SJSA1 (cell line): ENCODE measurements at places on chromosomes 6 and 20.

GRCh38 chr20:61263084-61263695 lies 11.1 kb downstream of the CDH4 start:
- DNase-seq, result peak; percentile 56
- no peak overlapping the region for H3K4me3 ChIP-seq
- peaks cover 15% of the 10 kb centered on the region; the same call in 1 of the 2 replicates for H3K27me3 ChIP-seq
- no peaks in the 10 kb centered on the region for H3K36me3 ChIP-seq
- no peak overlapping the region for H3K27ac ChIP-seq

- no peaks in the 10 kb centered on the region for H3K27me3 ChIP-seq
- no peaks in the 10 kb centered on the region for H3K36me3 ChIP-seq
- H3K4me1 ChIP-seq, result peaks cover 24% of the 10 kb centered on the region
These were observed 164.2 kb upstream of the TNFAIP3 start for GRCh38 chr6:137702791-137703424.

GRCh38 chr6:139823808-139824126 lies 449.3 kb upstream of the CITED2 start:
- H3K4me3 ChIP-seq, result no peak overlapping the region
- H3K36me3 ChIP-seq, result no peaks in the 10 kb centered on the region
- H3K27ac ChIP-seq, result no peak overlapping the region
- no peaks in the 10 kb centered on the region for H3K27me3 ChIP-seq
- DNase-seq, result no peak

DNA sequence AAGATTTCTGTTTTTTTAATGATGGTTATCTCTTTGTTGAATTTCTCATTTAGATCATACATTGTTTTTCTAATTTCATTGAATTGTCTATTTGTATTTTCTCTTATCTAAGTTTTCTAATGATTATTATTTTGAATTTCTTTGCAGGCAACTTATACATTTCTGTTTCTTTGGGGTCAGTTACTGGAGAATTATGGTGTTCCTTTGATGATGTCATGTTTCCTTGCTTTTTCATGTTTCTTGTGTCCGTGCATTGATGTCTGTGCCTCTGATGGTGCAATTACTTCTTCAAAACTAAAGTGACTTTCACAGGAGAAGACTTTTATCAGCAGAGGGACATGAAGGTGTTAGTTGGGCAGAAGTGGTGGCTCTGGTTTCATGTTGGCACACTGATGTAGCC lies 270.7 kb upstream of the MOCS1 start:
- no peaks in the 10 kb centered on the region for H3K36me3 ChIP-seq
- no peak overlapping the region for H3K27ac ChIP-seq
- no peak for DNase-seq
- H3K4me1 ChIP-seq, result no peaks in the 10 kb centered on the region
- H3K4me3 ChIP-seq, result no peak overlapping the region

DNA sequence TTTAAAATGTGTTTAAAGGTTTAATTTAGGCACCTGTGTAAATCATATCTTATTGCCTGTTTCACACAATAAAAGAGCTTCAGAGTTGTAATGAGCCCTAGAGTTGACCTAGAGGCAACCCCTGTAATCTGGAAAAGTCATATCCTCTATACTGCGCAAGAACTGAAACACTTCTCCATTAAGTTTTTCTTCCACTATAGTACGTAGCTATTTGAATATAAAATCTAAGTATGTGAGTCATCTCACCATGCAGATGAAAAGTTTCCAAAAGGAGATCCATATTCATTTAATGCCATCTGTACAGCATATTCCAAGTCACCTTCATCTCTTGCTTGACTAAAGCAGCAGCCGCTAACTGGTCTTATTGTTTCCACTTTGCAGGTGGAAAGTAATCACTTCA lies 26.0 kb upstream of the TAAR1 start:
- no peaks in the 10 kb centered on the region for H3K36me3 ChIP-seq
- no peak for DNase-seq
- H3K4me3 ChIP-seq, result no peak overlapping the region
- no peaks in the 10 kb centered on the region for H3K4me1 ChIP-seq
- no peaks in the 10 kb centered on the region for H3K27me3 ChIP-seq

DNA sequence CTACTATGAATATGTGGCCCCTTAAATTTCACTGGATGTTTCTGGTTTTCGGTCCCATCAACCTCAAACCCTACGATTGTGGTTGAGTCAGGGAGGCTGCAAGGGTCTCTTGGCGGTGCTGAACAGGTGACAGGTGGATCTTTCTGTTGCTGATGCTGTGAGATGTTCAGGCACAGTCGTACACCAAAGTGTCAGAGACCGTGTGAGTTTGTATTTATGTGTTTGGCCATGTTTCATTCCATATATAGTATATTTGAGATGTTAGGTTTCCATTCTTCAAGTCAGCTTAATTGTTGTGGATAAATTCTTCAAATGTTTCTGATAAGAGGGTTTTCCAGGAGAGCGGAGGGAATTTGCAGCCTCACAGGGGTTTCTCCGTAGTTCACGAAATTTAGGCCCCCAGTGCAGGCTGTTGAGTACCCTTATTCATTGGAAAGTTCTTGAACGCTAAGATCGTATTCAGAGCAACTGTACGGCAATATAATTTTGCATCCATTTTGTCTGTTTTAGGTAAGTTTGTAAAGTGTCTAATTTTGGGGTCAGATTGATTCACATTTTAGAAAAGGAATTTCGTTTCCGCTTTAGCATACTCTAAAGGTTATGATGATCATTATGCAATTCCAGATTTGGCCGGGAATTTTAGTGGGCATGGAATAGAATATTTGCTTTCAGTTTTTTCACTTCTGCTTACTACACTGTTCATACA lies 1.2 kb downstream of the TAB2 start:
- H3K36me3 ChIP-seq, result peaks cover 10% of the 10 kb centered on the region
- no peak for DNase-seq
- H3K4me1 ChIP-seq, result peaks cover 37% of the 10 kb centered on the region
- peak overlapping the region; percentile 57 for H3K27ac ChIP-seq
- H3K27me3 ChIP-seq, result no peaks in the 10 kb centered on the region; the same call in 1 of the 2 replicates
- H3K4me3 ChIP-seq, result peak overlapping the region; percentile 97

- H3K27ac ChIP-seq, result no peak overlapping the region
- no peaks in the 10 kb centered on the region for H3K27me3 ChIP-seq
- H3K36me3 ChIP-seq, result no peaks in the 10 kb centered on the region
- no peak overlapping the region for H3K4me3 ChIP-seq
These were observed 65.3 kb downstream of the NRSN1 start for GRCh38 chr6:24191346-24191745.

DNA sequence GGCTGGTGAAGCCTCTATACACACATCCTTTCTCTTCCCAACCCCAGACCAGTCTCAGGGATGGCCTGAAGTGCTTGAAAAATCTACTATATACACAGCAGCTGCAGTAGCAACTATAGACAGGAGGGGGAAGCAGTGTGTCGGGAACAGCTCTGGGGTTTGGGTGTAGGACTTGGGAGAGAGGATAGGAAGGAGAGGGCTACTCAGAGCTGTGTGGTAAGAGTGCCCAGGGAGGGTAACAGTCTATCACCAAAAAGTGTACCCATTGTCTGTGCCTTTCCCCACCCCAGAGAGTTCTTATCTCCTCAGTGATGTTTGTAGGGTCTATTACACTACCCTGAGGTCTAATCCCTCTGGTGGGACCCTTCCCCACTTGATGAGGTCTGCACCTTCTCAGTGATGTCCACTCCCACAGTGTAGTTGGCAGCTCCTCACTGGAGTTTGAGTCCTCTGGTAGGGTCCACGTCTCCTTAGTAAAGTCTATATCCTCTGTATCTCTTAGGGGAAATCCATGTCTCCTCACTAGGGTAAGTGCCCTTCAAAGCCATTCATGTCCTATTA lies 1.5 kb upstream of the GGT7 start:
- peak; percentile 83 for DNase-seq
- H3K27me3 ChIP-seq, result no peaks in the 10 kb centered on the region
- no peak overlapping the region for H3K27ac ChIP-seq
- H3K36me3 ChIP-seq, result no peaks in the 10 kb centered on the region
- peaks cover 22% of the 10 kb centered on the region for H3K4me1 ChIP-seq

GRCh38 chr6:107328081-107328480 lies 131.3 kb downstream of the PDSS2 start:
- H3K27ac ChIP-seq, result no peak overlapping the region
- H3K36me3 ChIP-seq, result no peaks in the 10 kb centered on the region
- H3K4me1 ChIP-seq, result no peaks in the 10 kb centered on the region
- H3K4me3 ChIP-seq, result no peak overlapping the region
- H3K27me3 ChIP-seq, result no peaks in the 10 kb centered on the region

DNA sequence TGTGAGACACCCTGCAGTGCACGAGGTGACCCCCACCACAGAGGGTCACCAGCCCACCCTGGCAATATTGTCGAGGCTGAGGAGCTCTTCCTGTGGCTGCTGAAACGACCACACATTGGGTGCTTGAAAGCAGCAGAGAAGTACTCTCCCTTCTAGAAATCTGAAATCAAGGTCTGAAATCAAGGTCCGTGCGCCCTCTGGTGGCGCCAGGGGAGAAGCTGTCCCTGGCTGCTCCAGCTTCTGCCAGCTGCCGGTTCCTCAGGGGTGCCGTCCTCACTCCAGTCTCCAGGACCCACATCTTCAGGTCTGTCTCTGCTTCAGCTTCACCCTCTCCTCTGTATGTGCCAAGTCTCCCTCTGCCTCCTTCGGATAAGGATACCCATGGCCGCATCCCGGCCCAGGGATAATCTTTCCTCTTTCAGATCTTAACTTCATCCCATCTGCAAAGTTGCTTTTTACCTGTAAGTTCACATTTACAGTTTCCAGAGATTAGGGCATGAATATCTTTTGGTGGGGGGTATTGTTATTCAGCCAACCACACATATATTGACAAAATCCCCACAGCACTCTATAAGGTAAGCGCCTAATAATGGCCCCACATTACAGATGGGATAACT lies 108.3 kb upstream of the PHACTR3 start:
- peak; percentile 41 for DNase-seq
- no peaks in the 10 kb centered on the region for H3K4me1 ChIP-seq
- H3K27me3 ChIP-seq, result peaks cover 4% of the 10 kb centered on the region; the same call in 1 of the 2 replicates
- H3K4me3 ChIP-seq, result no peak overlapping the region
- H3K36me3 ChIP-seq, result no peaks in the 10 kb centered on the region
- no peak overlapping the region for H3K27ac ChIP-seq

DNA sequence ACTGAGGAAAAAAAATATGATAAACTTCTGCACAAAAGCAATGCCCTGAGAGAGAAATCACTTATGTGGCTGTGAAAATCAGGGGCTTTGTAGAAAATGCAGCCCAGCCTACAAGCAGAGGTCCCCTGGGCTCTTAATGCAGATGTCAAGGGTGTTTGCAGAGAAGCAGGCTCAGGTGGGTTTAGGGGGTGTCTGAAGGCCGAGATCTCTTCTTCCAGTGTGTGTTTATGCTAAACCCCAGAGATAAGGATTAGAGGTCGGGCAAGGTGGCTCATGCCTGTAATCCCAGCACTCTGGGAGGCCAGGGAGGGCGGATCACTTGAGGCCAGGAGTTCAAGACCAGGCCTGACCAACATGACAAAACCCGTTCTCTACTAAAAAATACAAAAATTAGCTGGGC lies 78.5 kb downstream of the TMEM242 start:
- DNase-seq, result no peak
- no peaks in the 10 kb centered on the region for H3K27me3 ChIP-seq
- H3K27ac ChIP-seq, result no peak overlapping the region
- H3K4me1 ChIP-seq, result peaks cover 7% of the 10 kb centered on the region

DNA sequence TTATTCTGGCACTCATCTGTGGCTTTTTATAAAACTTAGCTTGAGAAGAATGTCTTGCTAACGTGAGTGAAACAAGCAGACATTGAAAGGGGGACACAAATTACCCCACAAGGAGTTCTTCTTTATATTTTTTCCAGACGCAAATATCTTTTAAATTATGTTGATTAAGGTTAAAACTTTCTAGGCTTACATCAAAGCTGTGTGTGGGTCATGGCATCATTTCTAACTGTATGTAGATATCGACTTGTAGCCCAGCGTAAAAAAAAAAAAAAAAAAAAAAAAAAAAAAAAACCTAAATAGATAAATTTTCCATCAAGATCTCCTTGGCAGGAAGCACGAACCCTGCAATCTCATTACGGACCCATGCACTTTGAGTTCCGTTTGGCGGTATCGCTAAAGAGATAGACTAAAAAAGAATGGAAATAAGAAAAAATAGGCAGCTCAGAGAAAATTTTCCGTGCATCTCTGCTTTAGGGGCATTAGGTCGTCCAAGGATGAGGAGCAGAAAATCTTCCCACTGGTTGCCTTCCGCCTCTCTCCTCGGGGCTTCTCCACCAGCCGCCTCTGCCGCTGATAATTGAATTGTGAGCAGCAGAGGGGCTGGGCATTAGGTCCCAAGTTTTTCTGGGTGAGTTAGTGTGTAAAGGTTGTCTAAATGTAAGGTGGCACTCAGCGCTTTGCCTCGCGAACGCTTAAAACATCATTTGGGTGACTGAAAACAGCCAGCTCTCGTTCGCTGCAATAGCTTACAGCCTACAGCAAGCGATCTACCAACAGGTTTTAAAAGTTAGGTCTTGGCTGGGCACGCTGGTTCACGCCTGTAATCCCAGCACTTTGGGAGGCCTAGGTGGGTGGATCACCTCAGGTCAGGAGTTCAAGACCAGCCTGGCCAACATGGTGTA lies 194.0 kb downstream of the TRIM27 start:
- DNase-seq, result no peak
- H3K27ac ChIP-seq, result no peak overlapping the region
- no peaks in the 10 kb centered on the region; the same call in 1 of the 2 replicates for H3K4me1 ChIP-seq
- peaks cover 14% of the 10 kb centered on the region for H3K27me3 ChIP-seq
- H3K36me3 ChIP-seq, result no peaks in the 10 kb centered on the region

- peaks cover 7% of the 10 kb centered on the region; the same call in 1 of the 2 replicates for H3K36me3 ChIP-seq
- no peaks in the 10 kb centered on the region for H3K27me3 ChIP-seq
- peaks cover 47% of the 10 kb centered on the region for H3K4me1 ChIP-seq
- no peak overlapping the region for H3K27ac ChIP-seq
These were observed 6.4 kb downstream of the PREX1 start for GRCh38 chr20:48821261-48821920.

- no peak overlapping the region for H3K27ac ChIP-seq
- peaks cover 4% of the 10 kb centered on the region for H3K36me3 ChIP-seq
These were observed 8.6 kb downstream of the CDC40 start for GRCh38 chr6:110188791-110189190.

GRCh38 chr6:138346302-138347195 lies 31.2 kb upstream of the SMIM28 start:
- no peak overlapping the region for H3K4me3 ChIP-seq
- H3K4me1 ChIP-seq, result no peaks in the 10 kb centered on the region
- H3K27me3 ChIP-seq, result no peaks in the 10 kb centered on the region; the same call in 1 of the 2 replicates

DNA sequence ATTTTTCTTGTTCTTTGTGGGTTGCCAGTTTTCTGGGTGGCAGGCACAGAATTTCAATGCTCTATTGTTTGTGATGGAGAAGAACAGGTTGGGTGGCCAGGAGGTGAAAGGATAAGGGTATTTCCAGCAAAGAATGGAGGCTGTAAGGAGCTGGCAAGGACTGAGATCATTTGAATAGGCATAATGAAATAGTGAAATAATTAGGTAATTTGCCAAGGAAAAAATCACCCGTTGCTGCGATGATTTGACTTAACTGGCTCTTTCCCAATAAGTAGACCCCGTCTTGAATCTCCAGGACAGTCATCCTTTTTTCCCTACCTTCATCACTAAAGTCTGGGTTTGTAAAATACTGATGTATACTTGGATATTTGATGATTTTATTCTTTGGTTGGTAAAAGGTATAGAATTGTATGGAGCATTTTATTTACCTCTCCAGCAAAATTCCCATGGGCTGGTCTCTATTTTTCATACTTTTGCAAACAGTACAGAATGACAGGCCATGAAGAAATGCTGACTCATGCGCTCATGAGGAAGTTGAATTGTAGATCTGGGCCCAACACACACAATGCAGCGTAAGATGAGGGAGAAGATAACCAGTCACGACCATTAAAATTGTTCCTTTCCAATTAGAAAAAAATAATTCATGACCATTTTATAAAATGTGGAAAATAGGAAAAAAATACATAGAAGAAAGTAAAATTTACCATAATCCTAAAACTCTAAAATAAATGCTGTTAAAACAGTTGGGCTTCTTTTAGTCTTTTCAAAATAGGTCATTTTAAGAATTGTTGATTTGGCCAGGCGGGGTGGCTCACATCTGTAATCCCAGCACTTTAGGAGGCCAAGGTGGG lies 2.4 kb upstream of the GCNT2 start:
- H3K4me1 ChIP-seq, result peaks cover 47% of the 10 kb centered on the region

- H3K27ac ChIP-seq, result no peak overlapping the region
- no peaks in the 10 kb centered on the region for H3K36me3 ChIP-seq
- DNase-seq, result peak; percentile 30
- H3K4me3 ChIP-seq, result no peak overlapping the region
These were observed 3.1 kb downstream of the CRYBG1 start for GRCh38 chr6:106363401-106364138.
